ENCODE measurements at places on chromosomes 11 and 22.

DNA sequence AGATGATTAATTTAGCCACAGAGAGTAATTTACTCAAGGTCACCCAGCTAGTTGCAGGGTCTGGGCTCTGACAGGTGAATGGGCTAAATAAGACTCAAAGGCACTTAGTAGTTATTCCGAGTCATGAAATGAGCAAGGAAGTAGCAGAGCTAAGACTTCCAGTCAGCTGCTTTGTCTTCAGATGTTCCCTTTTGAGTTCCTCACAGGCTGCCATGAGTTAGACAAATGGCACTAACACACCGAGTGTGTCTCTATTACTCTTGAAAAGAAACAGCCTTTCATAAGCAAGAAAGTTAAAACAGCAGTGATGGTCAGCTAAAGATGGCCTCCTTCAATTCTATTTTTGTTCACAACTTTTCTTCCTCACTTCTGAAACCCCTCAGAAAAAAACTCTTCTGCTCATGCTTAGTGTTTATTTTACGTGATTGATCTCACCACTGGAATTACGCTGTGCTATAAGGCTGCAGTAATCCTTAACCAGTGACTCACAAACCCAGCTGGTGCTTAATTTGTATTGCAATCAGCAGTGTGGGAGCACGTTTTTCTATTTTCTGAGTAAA is 389.1 kb downstream of the AASDHPPT start:
- no peak for DNase-seq

- no peak for DNase-seq
Measured at GRCh38 chr11:26287067-26287518, 44.8 kb upstream of the ANO3 start.

GRCh38 chr11:120105576-120105975 is 32.3 kb downstream of the TRIM29 start:
- no peak for DNase-seq

DNA sequence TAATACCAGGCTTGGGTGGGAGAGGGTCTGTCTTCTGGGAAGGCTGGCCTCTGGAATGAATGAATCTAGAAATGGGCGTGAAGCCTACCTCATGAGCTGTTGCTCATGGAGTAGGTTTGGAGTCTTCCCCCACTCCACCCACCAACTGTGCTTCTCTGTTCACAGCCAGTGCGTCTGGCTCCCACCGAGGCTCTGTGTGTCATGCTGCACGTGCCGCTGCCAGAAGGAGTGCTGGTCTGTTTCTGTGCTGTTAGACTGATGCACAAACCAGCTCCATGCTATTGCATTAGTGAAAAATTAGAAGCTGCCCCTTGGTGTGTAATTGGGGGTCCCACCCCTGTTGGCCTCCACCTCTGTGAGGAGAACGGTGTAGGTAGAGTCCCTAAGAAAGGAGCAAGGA is 132.3 kb upstream of the PARVA start:
- DNase-seq = no peak

DNA sequence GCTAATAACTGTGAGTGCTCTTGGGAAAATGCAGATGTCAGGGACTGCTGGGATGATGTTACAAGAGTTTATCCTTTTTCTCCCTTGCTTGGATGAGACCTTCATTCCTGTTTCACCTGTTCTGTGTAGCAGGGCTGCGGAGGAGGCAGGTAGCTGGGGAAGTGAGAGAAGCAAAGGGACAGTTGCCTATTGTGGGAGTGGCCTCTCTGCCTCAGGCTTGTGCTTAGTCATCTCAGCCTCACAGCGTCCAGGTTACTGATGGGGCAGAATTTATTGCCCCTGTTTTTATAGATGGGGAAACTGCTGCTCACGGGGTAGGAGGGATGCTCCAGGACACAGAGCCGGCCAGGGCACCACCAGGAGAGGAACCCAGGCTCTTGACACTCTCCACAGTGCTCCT is 1.7 kb downstream of the STX3 start:
- DNase-seq = no peak

DNA sequence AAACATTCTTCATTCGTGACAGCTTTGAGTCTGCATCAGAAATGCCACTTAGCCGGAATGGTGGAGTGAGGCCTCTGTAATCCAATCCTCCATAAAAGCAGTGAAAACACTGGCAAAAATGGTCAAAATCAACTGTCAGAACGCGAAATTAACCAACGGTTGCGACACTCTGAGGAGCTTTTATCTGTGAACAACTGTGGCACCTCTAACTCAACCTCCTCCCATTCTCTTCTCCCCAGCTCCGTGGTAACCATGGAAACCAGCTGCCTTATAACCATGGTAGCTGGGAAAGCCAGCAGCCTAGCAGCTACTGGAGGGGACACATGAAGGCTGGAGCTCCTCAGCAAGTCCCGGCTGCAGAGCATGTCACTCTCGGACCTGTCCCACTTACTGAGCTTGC is 20.3 kb downstream of the AP2A2 start:
- DNase-seq = no peak

DNA sequence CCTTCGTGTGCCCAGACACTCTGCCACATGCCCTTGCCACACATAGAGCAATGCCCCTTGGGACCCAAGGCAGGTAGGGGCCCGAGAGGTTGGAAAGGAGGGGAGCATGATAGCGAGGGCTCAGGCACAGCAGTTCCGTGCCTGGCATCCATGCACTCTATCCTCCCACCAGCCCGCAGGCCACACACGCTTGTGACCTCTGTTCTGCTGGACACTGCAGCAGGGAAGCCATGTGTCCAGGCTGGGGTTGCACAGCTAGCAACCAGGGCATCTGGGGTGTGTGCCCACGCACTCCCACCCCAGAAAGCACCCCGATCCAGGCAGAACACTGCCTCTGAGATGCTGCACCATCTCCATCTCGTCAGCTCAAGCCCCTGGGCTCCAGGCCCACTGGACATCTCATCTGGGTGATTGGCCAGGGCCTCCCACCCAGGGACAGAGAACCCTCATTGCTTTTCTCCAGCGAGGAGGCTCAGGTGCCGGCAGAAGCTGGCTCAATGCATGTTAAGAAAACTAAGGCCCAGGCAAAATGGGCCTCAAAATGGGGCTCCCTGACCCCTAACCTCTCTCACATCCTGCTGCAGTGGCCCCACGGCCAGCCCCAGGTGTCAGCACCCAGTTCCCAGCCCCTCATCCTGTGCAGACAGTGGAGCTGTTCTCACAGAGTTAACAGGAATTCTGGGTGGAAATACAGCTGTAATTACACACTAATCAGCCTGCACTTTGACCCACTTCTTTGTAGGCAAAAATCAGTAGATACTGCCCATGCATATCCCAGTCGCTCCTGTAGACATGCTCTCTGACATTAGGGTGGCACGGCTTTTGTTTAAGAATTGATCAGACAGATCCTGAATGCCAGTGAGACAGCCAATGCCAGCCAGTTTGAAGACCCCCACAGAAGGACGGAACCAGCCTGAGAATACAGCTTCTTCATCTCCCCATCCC is 173.9 kb upstream of the B3GAT1 start:
- DNase-seq = no peak

DNA sequence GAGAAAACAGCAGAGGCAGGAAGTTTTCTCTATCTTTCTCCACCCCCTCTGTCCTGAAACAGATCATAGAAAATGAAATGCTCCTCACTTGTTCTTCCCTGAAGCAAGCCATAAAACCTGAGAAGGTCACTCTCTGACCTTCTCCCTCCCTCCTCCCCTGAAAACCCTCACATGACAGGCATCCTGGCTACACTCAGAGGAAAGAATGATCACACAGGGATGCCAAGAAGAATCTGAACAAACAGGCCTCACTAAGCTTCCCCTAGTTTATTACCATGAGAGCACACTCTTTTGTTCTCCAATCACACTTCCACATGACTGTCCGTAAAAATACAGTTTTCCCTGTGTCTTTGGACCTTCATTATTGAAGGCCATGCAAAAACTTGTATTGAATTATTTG is 300.1 kb downstream of the BUD13 start:
- no peak for DNase-seq

- DNase-seq = no peak
Measured at GRCh38 chr11:64067230-64067993, 31.7 kb downstream of the FLRT1 start.

GRCh38 chr11:101510591-101510990 is 73.2 kb downstream of the TRPC6 start:
- DNase-seq = no peak

GRCh38 chr11:40306938-40307548 is 1152.4 kb downstream of the LRRC4C start:
- DNase-seq = no peak

DNA sequence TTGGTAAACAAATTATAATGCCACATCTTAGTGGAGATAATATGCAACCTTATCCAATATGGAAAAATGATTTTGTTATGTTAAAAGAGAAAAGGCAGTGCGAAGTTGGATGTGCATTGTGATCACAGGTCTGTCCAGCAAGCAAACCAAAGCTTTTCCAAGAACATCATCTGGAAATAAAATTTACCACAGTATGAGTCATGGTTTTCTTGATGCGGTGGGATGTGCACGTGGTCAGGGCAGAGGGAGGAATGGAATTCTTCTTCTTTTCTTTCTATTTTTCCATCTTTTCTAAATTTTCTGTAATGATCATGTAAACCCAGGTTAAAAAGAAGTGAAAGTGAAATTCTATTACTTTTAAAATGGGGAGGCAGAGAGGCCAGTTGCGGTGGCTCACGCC is 169.8 kb downstream of the C11orf91 start:
- no peak for DNase-seq

DNA sequence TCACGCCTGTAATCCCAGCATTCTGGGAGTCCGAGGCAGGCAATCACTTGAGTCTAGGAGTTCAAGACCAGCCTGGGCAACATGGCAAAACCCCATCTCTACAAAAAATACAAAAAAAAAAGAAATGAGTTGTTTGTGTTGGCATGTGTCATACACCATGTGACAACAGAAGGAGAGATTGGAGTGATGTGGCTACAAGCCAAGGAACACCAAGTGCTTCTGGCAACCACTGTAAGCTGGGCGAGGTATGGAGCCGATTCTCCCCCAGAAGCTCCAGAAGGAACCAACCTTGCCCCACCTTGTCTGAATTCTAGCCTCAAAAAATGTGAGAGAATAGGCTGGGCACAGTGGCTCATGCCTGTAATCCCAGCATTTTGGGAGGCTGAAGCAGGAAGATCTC is 39.1 kb upstream of the SLC35C1 start:
- DNase-seq = no peak

GRCh38 chr11:131504199-131504949 is 134.0 kb downstream of the NTM start:
- no peak for DNase-seq

DNA sequence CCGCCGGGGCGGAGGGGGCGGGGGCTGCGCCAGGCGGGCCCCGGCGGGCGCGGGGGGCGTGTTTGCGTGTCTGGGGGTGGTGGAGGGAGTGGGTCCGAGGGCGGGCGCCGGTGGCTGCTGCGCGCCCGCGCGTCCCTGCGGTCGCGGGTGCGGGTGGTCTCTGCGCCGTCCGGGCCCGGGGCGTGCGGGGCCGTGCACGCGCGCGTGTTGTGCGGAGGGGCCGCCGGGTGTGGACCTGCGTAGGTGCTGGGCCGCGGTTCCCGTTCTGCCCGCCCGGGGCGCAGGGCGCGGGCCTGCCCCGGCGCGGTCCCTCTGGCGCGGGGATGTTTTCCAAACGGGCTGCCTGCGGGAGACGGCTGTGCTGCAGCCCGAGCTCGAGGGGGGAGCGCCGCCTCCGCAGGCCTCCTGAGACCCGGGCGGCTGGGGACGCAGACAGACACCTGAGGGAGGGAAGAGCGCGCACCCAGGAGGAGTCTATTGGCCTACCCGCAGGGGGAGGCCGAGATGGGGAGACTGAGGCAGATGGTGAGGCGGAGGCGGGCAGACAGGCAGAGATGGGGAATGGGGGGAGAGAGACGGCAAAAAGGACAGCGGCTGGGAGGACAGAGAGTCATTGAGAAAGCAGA is 442 bp downstream of the PELI3 start:
- DNase-seq = no peak

- DNase-seq = no peak
Measured at GRCh38 chr11:61774411-61774810, 18.0 kb downstream of the TMEM258 start.

DNA sequence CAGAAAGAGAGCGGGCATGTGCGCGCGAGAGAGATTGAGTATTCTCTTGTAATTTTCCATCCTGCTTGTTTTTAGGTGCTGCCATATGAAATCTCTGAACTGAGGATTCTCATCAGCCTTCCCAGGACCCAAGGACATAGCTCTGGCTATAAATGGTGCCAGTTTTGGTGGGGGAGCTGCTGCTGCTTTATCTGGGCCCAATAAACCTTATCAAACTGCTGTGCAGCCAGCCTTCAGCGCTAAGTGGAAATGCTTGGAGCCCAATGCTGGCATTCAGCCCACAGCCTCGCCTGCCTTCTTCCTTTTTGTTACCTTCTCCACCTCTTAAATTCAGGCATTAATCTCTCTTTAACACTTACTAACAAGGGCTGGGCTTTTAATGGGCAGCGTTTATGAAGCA is 2.4 kb upstream of the ZBTB16 start:
- no peak for DNase-seq

DNA sequence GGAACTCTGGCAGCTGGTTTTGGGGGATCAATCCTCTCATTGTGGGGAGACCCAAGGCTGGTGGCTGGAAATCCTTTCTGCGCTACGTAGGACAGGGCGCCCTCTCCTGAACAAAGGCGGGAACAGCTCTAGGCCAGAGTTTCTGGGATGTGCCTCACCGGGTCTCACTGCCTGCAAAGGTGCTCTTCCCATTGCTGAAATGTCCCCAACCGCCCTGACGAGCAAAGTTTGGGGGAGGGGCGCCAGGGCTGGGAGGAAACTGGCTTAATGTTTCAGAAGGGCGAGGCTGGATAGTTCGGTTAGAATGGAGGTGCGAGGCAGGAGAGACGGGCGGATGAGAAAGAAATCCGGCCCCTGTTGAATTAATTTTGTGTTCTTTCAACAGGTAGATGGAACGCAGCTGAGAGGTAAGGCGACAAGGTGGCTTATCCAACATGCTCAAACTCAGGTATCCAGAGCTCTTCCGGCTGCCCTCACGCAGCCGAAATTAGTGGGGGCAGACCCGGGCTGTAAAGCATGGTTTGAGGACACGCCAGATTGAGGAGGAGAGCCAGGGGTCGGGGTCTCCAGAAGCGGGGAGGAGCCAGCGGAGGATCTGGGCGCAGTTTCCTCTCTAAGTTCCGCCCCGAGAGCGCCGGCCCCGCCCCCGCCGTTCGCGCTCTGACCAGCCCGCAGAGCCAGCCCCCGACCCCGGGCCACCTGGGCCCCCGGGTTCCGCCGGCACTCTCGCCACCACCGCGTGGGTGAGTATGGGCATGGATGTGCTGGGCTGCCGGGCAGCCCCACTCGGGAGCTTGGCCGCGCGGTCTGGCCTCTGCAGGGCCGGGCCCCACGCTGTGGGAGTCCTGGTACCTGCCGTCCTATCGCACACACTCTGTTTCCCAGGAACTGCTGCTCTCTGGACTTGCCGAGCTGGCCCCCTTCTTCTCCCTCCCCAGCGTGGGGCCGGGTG is at the start of gene PGAP2:
TSS of gene PGAP2 (plus strand) at position 652 of the 952 bp plus-strand sequence. CDS start 2,700 bp downstream, outside the sequence.
- DNase-seq = no peak

DNA sequence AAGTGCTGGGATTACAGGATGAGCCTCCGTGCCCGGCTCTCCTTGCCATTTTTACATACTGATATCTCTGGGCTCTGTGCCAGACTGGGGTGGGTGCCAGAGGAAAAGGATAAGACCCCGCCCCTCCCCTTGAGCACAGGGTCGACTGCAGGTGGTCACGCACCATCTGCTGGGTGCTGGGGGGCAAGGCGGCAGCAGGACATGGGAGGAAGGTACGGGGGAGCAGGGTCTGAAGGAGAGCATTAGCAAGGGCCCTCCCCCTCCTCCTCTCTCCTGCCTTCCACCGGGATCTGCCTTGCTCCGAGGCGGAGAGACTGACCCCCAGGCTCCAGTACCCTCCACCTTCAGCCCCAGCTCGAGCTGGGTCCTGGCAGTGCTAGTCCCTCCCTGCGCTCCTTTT is 9.7 kb upstream of the PGA3 start:
- no peak for DNase-seq
